ENCODE measurements at places on chromosomes 4 and X.

- DNase-seq: peak; percentile 95
Measured at GRCh38 chr4:10180927-10181744, 64.5 kb upstream of the WDR1 start.

DNA sequence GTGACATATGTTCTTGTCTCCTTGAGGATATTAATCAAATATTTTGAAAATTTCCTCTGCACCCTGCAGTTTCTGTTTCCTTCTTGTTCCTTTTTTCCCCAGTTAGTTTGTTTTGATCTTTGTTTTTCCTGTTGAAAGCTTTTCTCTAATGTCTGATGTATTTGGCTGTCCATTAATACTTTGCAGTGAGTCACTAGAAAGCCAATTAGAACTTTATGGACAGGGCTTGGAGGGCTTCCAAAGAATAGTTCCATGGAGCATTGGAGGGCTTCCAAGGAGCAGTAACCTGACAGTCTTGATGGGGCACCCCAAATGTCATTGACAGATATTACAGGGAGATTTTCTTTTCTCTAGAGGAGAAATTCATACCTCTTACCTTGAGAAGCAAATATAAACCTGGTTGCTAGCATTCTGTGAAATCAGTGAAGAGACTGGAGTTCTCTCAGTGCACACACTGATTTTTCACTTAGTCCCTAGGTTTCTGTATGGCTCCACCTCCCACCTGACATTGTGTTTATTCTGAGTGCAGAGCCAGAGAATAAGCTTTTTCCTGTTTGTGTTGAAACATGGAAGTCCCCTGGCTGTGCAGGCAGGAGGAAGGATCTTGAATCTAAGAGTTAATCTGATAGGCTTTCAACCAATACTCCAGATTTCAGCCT is 26.5 kb downstream of the SPARCL1 start:
- DNase-seq: no peak

- peak; percentile 23 for DNase-seq
Measured at GRCh38 chr4:139223682-139224317, 46.8 kb upstream of the ELF2 start.

DNA sequence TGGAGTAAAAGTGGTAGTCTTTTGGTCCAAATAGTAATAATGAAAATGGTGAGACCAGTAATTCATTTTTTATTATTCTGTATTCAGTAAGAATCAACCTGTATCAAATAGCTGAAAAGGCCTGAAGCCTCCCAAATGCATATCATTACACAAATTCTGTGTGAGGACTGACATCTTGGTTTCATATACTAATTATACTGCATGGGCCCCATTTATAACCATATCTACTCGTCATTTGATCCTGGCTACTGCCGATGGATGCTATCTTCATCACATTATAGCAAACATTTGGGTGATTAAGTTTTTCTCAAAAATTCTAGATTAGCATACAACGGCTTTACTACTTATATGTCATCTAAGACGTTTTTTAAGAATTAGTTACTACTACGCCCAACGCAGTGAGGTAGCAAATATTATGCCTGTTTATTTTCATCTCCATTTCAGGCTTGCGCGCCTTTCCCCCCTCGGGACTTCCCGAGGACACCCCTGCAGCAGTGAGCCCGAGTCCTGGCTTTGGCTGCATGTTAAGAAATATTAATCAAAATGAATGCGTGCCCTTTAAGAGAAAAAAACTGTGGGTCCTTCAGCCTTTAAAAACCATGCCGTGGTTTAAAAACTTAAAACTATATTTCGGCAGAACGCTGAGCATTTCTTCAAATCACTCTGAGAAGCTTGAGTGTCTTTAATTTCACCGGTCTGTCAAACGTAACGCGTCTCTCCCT is 814 bp upstream of the MMAA start:
- DNase-seq: no peak

GRCh38 chr4:306551-306961 is 1.3 kb upstream of the ZNF732 start:
- DNase-seq: peak; percentile 93

DNA sequence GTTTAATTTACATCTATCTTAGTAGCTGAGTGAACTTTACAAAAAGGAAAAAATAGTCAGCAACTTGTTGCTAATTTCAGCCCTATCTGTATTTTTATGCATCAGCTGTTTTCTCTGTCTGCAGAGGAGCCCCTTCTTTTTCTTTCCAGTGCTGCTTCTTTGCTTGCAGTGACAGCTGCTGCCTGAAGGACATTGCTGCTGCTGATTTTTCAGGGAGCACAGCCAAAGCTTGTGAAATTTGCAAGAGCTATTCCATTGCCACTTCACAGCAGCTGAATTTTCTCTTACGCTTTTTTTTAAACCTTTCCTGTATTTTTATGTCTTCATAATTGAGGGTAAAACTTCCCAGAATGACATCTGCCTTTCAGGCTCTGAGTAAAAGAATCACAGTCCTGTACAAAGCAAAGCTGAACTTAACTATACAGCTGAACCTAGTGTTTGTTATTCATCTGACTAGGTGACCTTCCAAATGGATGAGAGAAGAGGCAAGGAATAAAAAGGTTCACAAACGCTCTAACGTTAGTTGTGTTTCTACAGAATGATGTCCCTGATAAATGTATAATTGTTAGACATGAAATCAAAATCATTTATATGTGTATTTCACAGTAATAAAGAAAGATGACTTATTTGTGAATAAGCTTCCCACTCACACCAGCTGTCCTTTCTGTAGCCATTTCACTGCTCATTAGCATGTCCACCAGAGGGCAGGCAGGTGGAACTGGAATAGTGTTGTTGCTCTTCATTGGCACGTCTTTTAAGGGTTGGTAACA is 541.4 kb downstream of the ADGRL3 start:
- DNase-seq: no peak

Measured in KBM-7 (cell line).